Stimulated activated CD8-positive, alpha-beta memory T cell treated with anti-CD3 and anti-CD28 coated beads, Interleukin-15, amount 100 ng/mL, for 48 hours (primary cell): ENCODE measurements at places on chromosomes 5 and 9.
A peak's percentile ranks its signal among the peaks of the same experiment; 100 is the strongest.

DNA sequence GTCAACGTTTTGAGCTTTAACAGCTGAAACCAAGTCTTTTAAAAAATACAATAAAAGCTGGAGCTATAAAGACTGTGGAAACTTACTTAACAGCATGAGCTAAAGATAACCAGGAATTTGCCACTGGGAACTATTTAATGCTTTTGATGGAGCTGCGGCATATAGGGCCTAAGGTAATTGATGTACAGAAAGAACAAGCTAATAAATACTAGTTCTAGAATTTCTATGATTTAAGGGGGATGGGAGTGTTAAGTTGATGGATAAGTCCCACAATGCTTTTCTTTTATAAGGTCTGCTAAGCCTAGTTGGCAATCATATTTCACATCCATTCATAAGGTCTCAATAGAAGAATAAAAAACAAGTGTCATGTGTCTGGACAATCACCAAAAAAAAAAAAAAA lies 334.0 kb upstream of the DMAC1 start:
- no peak for DNase-seq

GRCh38 chr9:100286257-100286656 lies 66.5 kb downstream of the TEX10 start:
- DNase-seq: no peak

- DNase-seq: no peak
Observed at GRCh38 chr5:88785746-88786565, 97.0 kb downstream of the MEF2C start.

DNA sequence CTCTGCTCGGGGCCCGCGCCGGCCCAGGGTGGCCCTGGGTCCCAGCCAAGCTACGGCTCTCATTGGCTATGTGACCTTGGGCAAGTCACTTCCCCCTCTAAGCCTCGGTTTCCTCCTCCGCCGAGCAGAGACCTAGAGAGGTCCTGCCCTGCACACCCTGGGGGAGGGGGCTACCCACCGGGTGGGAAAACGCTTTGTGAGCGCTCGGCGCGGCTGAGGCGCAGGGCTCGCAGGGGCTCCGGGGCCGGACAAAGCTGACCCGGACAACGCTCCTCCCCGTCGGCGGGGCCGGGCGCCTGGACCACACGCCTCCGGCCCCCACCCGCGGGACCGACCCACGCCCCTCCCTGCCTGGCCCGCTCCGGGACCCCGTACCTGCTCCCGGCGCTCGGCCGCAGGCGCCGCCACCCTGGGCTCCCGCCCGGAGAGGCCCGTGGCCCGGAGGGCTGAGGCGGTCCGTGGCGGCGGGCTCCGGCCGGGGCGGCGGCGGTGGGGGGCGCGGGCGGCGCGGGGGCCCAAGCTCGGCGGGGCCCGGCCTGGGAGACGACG lies 85.7 kb upstream of the MELK start:
- DNase-seq: peak; percentile 43

GRCh38 chr5:36273809-36274526 lies 27.7 kb downstream of the RANBP3L start:
- no peak for DNase-seq

DNA sequence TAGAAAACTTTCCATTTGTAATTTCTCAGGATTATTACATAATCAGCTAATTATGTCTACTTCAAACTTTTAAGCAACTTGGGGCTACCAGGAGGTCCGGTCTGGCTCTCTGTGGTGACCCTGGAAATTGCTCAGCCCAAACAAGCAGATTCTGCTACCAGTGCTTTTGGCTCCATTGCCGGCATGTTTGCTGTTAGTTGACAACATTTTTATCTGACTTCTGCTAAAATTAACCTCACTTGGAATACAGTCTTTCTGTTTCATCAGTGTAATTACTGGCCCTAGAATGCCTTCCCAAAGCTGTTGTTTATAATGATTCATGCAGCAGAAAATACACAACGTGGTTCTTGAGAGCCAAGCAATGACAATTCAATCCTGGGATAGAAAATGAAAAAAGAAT lies 38.5 kb upstream of the FAM81B start:
- no peak for DNase-seq

DNA sequence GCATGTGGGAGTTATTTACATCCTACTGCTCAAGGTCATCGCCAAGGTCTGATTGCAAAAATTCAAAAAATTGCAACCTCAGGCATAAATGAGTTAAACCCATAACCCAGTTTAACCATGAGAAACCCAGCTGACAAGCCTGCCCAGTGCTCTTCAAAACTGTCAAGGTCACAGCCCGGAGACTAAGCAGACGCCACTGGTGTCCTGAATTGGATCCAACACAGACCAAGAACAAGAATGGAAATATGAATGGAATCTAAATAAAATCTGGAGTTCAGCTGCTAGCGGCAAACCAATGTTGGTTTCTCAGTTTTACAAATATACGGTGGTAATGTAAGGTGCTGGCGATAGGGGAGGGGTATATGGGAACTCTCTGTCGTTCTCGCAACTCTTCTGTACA lies 201.5 kb upstream of the MVB12B start:
- DNase-seq: no peak

GRCh38 chr9:110615498-110615897 lies 36.0 kb upstream of the SVEP1 start:
- no peak for DNase-seq

- peak; percentile 25 for DNase-seq
Observed at GRCh38 chr9:93826209-93826608, 128.9 kb downstream of the BARX1 start.

DNA sequence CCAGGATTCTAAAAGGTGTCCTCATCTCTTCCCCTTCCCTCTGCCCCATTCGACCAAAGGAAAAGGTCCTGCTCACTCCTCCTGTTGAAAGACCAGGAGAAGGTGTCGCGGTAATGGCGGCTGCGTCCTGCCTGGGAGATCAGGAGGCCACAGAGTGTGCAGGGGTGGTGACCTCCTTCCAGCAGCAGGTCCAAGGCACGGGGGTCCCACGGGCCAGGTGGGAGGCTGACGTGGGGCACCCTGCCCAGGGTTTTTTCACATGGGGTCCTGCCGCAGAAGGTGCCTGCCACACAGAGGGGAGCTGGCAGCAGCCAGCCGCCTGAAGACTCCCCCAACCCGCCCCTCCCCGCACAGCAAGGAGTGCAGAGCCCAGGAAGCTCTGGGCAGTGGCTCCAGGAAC lies 22.2 kb upstream of the ADAMTS2 start:
- no peak for DNase-seq

GRCh38 chr5:135309391-135310327 lies 89.4 kb downstream of the MACROH2A1 start:
- no peak for DNase-seq

- DNase-seq: no peak
Observed at GRCh38 chr5:121816164-121816563, 35.5 kb upstream of the FTMT start.

- DNase-seq: no peak
Observed at GRCh38 chr5:161507591-161507990, 38.9 kb downstream of the GABRB2 start.

DNA sequence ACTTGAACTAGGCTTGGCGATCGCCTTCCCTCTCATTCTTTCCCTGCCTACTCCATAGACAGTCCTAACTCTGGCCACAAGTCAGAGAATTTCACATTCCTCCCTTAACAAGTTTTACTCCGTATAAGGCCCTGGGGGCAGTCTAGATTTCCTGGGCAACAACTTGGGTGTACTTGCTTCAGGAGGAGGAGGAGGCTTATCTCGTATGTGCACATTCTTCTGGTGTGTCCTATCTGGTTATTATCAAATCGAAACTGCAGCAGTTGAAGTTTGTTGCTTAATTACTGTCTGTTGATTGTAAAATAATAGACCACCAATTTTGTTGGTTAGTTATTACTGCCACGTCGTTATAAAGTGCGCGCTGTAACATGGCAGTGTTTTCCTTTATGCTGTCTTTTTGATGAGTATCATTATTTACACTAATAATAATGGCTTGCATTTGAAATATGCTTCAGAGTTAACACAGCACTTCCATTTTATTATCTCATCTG lies 42.0 kb downstream of the PIP5K1B start:
- no peak for DNase-seq

- DNase-seq: no peak
Observed at GRCh38 chr5:93274291-93274690, 306.7 kb downstream of the NR2F1-AS1 start.

DNA sequence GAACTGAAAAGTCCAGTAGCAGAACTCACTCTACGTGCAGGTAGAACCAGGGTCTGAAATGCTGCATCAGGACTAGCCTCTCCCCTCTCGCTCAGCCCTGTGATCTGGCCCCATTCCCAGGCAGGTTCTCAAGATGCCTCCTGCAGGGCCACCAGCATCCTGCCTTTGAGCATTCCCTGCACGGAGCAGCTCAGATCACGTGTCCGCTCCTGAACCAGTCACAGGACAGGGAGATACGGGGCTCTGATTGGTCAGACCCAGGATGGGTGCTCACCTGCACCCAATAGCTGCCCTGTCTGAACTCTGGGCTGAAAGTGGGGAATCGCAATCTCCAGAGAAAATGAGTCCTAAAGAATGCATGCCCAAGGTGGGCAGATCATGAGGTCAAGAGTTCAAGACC lies 50.8 kb downstream of the NEURL1B start:
- no peak for DNase-seq

GRCh38 chr9:135096408-135096895 lies 9.0 kb downstream of the OLFM1 start:
- DNase-seq: no peak

DNA sequence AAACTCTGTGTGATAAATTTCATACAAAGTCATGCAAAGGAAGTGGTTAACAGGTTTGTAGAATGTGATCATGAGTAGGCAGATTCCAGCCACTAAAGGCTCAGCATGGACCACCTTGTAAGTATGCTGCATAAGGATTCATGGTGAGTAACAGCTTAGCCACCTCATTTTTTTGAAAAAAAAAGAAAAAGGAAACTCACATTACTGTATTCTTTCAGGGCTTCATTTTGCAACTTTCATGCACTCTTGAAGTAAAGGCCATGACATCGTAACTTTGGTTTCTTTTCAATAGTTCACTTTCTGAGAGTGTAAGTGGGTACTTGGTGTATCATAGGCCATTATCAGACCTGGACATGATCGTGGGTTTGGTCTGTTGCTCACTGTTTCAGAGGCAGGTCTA lies 175.1 kb downstream of the PCSK1 start:
- DNase-seq: no peak

- peak; percentile 29 for DNase-seq
Observed at GRCh38 chr5:139561655-139562451, 714 bp downstream of the UBE2D2 start.

- DNase-seq: no peak
Observed at GRCh38 chr5:173243831-173244305, 8.9 kb upstream of the NKX2-5 start.

GRCh38 chr5:84568171-84568570 lies 183.5 kb upstream of the EDIL3 start:
- DNase-seq: no peak

DNA sequence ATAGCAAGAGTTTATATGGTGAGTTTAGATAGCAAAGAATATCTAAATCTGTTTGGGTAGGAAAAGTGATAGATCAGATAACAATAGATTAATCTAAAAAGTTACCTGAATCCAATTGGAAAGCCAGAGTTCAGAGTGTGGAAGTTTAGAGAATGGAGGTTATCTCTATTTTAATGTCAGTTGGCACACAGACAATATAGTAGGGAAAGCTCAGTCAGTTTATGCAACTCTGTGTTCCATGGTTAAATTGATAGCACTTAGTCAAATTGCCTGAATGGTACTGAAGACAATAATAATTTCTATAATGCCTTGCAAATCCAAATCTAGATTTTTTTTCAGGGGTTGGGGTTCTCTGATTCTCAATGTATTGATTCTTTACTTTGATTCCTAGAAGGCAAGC lies 77.0 kb downstream of the ARHGEF28 start:
- DNase-seq: no peak

- peak; percentile 92 for DNase-seq
Observed at GRCh38 chr9:36190388-36191289, at the start of gene CLTA. Gene CLTA (plus strand): TSS chr9:36190921. CDS start chr9:36191057, 136 bp downstream.

- DNase-seq: no peak
Observed at GRCh38 chr5:38468202-38468673, 88.2 kb downstream of the LIFR start.
